ENCODE measurements at places on chromosomes 11 and 22.

DNA sequence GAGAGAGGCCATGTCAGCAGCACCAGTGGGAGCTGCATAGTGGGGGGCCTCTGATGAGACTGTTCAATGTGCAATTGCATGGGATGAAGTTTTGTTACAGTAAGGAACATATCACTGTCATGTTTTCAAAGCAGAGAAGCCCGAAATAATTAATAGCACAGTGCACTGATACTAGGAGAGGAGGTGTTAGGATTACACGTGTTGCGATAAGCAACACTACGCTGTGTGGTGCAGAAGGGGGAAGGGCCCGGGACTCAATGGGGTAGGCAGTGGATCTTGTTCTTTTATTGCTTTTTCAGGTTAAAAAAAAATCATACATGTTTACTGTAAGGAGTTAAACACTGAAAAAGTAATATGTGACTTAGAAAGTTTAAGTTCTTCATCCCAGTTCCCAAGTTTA, 29.2 kb downstream of the TCIRG1 start:
- DNase-seq: no peak

DNA sequence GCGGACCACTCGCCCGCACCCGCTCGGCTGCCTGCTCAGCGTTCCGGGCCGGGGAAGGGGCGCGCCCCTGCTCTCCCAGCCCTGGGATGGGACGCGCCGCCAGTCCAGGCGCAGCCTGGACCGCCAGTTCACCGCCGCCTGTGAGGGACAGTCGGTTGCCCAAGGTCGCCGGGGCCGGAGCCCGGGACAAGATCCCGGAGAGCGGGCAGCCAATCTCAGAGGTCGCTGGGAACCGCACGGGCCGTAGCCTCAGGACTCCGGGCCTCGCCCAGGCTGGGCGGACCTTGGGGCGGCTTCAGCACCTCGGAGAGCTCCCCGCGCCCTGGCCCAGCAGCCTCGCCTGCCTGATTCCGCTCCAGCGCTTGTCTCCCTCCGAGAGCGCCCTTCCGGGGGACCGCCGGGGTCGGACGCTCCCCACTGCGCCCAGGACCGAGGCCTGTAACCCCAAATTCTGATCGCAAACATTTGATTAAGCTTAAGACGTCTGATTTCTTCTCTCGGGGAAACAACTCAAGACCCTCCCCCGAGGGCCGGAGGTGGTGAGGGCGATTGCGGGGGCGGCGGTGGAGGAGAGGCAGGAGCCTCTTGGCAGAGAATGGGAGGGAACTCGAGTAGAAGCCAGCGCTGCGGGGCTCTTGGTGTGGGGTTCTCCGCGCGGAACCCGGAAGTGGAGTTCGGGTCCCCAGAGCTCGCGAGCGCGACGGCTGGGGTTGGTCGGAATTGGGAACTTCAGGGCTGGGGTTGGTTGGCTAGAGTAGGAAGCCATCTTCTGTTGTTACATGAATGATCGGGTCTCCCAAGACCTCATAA, 1.1 kb upstream of the CHRM4 start:
- peak; percentile 45 for DNase-seq

GRCh38 chr22:35761037-35761436, 43.4 kb downstream of the APOL5 start:
- DNase-seq: no peak

GRCh38 chr11:65576867-65577755, 1.3 kb downstream of the EHBP1L1 start:
- no peak for DNase-seq

GRCh38 chr11:110431674-110432073, 1.9 kb downstream of the FDX1 start:
- DNase-seq: no peak

GRCh38 chr11:30499940-30500339, 86.2 kb downstream of the MPPED2 start:
- no peak for DNase-seq

- no peak for DNase-seq
These were observed 10.4 kb downstream of the TNKS1BP1 start for GRCh38 chr11:57314221-57314973.

GRCh38 chr11:69638941-69639681, 1.8 kb upstream of the CCND1 start:
- no peak for DNase-seq

- no peak for DNase-seq
These were observed 79.7 kb upstream of the CARD18 start for GRCh38 chr11:105219269-105219668.

GRCh38 chr11:112516261-112516660, 255.6 kb upstream of the PLET1 start:
- DNase-seq: no peak

- no peak for DNase-seq
These were observed 45.1 kb downstream of the TRMU start for GRCh38 chr22:46380581-46380980.

DNA sequence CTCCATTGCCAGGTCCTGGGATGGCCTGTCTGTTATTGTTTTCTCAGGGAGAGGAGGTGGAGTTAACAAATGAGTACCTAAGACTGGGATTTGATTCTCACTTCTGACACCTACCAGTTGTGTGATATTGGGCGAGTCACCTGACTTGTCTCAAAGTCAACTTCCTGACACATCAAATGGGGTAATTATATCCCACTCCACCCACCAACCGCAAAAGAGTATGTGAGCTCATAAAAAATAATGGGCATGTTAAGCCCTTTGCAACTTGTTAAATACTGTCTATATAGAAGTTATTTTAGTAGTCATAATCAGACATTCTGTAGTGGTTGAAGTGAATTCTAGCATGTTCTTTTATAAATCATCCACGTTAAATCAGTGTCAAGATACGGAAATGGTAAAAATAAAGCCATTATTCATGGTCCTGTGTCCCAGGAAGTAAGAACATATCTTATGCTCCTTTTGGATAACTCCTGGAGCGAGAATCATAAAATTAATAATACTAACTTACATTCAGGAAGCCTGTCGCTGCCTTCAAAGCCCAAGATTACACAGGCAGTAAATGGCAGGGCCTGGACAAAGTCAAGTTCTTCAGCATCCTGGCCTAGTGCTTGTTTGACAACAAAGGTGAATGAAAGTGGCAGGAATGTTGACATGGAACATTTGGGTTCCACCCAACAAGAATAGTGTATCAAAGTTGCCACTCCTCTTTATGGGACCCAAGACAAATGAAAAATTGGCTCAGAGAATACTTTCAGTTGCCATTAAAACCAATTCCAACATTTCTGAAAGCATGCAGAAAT, 54.3 kb downstream of the SYTL2 start:
- DNase-seq: peak; percentile 49

DNA sequence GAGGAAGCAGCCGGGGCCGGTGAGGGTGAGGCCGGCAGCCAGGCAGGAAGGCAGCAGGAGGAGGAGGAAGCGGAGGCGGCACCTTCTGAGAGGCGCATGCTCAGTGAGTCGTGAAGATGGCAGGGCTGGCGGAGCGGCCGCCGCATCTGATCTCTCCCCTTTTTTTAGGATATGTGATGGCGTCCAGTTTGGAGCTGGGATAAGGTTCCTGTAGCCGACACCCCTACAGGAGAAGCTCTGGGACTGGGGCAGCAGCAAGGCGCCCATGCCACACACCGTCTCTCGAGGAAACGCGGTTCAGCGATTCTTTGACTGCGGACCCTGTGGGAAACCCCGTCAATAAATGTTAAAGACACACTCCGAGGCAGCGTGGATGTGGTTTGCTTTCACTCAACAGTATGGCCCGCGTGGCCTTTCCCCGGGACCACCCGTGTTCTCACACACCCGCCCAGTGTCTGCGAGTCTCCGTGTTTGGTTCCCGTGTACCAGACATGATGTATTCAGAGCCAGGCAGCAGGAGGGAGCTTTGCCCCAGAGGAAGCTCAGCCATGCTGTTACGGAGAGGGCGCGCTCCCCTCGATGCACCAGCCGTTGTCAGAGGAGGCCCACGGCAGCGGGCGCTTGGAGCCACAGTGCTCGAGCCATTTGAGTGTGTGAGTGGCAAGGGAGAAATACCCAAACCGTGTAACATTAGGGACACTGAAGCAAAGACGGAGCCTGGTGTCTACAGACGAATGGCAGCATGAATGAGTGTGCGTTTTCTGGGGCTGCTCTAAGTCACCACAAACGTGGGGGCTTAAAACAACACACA, 27.7 kb upstream of the PARVB start:
- DNase-seq: peak; percentile 60

GRCh38 chr11:69540118-69541000, 58.9 kb downstream of the LINC01488 start:
- DNase-seq: no peak

DNA sequence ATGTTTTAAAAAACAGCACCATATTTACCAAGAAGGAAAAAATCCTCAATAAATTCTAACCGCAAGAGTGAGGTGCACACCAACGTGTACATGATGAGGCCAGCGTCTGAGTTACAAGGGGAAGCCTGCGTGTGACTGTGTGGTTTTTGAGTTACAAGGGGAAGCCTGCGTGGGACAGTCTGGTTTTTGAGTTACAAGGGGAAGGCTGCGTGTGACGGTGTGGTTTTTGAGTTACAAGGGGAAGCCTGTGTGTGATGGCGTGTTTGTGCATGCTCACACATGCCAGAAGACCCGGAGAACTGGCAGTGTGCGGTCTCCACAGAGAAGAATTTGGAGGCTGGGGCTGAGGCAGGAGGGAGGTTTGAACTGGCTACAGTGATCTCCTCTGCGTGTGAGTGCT, 1376.4 kb downstream of the TBC1D22A start:
- DNase-seq: no peak

- DNase-seq: no peak
These were observed 9.1 kb downstream of the WT1 start for GRCh38 chr11:32426192-32426591.

DNA sequence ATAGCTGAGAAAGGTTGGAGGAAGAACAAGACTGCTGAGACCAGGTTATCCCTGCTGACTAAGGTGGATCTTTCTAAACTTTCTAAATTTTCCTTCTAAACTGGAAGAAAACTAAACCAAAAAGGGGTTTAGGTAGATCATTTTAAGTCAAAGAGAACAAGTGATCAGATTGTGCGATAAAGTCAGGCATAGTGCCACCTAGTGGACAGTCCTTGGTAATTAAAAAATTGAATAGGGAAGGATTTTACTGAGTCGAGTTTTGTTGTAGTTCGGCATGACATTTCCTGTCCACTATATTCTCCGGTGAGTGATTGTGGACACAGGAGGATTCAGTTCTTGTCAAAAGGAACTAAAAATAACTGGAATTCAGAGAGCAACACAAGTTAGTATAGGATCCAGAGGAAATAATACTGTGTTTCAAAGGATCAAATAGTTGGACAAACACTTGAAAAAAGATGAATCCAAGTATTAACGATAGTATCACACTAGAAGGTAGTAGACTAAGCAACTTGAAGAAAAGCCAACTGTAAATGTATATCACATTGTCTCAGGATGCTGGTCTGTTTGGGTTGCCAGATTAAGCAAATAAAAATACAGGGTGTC, 1236.4 kb downstream of the FAM181B start:
- DNase-seq: no peak

GRCh38 chr11:91170711-91171110, 947.9 kb upstream of the CHORDC1 start:
- DNase-seq: no peak

DNA sequence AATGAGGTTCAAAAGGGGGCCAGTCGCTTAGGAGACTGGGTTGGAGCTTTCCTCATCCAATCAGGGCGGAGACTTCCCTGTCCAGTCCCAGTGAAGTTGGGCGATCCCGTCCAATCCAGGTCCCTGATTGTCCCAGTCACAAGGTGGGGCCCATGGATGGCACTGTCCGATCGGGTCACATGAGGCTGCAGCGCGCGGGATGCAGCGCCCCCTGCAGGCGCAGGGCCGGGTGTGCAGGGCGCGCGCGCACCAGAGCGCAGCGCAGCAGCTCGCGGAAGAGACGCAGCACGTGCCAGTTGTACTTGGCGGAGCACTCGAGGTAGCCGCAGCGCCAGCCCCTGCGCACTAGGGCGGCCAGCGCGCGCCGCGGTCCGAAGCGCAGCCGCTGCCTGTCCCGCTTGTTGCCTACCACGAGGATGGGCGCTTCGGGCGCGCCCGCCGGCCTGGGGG, 2.3 kb downstream of the RASL10A start:
- DNase-seq: no peak

DNA sequence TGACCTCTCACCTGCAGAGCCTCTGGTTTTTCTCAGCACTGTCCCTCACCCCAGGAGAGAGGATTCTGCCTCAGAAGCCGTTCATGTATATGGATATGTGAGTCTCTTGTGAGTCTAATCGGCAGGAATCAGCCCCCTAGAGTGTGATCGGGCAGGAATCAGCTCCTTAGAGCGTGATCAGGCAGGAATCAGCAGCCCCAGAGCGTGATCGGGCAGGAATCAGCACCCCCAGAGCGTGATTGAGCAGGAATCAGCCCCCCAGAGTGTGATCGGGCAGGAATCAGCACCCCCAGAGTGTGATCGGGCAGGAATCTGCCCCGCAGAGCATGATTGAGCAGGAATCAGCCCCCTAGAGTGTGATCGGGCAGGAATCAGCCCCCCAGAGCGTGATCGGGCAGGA, 80.0 kb upstream of the EIF3D start:
- no peak for DNase-seq

DNA sequence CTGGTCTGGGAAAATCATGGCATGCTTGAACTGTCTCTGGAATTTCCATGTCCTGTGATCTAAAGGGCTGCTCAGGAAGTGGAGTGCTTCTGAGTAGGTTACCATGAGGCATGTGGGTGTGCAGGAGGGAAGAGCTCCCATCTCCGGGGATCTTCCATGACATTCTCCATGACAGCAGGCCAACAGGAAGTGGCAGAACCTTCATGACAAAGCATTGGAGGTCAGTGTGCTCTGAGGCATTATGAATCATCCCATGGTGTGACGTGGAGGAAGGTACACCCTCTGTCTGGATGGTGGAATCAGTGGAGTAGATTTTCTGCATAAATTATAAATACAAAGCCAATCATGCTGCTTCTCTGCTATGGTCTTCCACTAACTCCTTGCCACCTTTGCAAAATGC, 139.6 kb upstream of the E2F8 start:
- no peak for DNase-seq

- no peak for DNase-seq
These were observed 16.3 kb upstream of the AGBL2 start for GRCh38 chr11:47731475-47731874.

- DNase-seq: no peak
These were observed 75.1 kb downstream of the SLC36A4 start for GRCh38 chr11:93122535-93123235.

- DNase-seq: peak; percentile 36
These were observed at the start of gene SH3BP1 for GRCh38 chr22:37639070-37639760. TSS of gene SH3BP1 (plus strand) at chr22:37639669. CDS start at chr22:37639788, 119 bp downstream.

GRCh38 chr11:96967616-96968015, 577.8 kb downstream of the JRKL start:
- no peak for DNase-seq

GRCh38 chr11:46445192-46445919, 53.8 kb upstream of the CHRM4 start:
- no peak for DNase-seq
